ENCODE measurements at places on chromosomes 11 and 22.

DNA sequence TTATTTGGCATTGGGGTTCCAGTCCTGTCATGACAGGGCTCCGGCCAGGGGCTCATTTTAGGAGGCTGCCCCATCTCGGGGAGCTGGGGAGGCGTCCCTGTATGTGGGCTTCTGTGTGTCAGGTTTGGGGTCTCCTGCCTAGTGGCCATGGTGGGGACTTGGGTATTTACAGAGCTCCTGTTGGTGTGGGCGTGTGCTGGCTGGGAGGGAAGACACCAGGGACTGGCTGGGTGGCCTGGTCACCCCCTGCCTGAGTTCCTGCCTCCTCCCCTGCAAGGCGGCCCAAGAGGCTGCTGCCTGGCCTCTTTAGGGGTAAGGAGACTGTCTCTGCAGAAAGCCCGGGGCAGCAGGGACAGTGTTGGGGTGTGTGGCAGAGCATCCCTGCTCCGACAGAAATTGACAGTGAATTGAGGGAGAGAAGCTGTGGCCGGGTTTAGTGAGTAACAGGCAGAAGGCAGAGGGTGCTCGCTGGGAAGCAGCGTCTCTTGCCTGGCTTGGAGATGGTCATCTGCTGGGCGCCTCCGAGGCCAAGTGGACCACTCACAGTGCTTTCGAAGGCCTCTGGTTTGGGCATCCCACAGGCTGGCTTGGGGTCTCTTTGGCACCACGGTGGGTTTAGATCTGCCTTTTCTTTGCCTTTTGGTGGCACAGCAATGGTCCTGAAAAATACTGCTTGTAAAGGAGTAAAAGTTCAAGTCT lies 40.3 kb upstream of the GRAMD4 start:
- DNase-seq = no peak

DNA sequence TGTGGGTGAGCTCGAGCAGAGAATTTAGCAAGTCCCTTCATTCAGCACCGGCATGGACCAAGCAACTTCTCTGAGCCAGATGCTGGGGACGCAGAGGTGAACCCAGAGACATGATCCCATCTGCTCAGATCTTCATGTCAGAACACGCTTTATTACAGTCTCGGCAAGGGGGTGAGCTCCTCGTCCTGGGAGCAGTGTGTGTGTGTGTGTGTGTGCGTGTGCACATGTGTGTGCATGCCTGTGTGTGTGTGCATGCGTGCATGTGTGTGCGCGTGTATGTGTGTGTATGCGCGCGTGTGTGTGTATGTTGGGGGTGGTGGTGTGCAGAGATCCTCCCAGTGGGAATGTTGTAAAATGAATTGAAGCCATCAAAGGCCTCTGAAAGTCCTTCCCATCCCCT lies 9.8 kb downstream of the MIAT start:
- no peak for DNase-seq

- DNase-seq = no peak
These were observed 548.7 kb upstream of the CADM1 start for GRCh38 chr11:116052603-116053547.

DNA sequence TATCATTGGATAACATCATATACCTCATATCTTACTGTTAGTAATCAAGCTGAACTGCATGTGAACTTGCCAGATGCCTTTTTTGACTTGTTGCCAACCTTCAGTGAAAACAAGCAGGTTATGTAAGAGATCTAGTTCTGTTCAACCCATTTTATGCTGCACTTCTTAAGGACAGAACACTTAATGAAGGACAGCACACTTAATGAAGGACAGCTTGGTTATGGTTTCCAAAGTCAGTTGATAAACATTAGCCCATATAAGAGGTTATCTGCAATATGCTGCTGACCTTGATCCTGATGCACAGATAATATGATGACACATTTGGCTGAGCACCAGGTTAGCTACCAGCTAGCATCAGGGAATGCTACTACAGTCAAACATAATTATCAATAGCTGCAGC lies 358.7 kb upstream of the PDGFD start:
- no peak for DNase-seq

DNA sequence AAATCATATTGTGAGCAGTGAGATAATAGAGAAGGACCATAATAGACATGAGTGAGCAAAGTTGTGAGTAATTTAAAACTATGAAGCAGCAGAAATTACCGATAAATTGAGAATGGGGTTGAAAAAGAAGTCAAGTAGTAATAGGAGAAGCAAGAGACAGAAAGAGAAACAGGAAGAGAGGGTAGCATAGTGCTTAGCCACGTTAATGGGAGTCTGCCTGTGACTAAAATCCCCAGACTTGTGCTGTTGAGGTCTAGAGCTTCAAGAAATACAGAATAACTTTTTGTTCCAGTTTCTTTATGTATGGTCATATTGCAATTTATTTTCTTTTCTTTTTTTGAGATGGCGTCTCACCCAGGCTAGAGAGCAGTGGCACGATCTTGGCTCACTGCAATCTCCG lies 368.7 kb downstream of the METTL15 start:
- no peak for DNase-seq
